PC-3 (cell line): ENCODE measurements at places on chromosomes 3 and 15. TPM values are rescaled to one million over a fixed set of nuclear protein-coding genes. Genes with fewer than 3 reads are reported as not detected.

DNA sequence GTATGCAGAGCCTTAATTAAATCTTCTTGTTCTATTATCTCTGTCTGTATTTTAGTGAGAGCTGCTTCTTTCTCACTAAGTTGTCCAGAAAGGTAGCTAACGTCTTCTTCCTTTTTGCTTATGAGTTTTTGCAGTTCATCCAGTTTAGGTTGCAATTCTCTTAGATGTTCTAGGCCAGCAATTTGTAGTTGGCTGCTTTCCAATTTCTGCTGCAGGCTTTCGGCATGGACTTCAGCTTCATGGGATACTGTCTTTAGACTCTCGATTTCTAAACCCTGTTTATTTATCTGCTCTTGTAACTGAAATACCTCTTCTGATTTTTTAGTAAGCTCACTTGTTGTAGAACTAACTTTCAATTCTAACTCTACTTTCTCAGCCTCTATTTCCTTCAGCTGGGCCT, 35.5 kb upstream of the HCLS1 start:
- no peak for DNase-seq

Gene SCG3
- not detected in 2 replicates for total RNA-seq

Gene SMCO1
- not detected in 2 replicates for total RNA-seq

DNA sequence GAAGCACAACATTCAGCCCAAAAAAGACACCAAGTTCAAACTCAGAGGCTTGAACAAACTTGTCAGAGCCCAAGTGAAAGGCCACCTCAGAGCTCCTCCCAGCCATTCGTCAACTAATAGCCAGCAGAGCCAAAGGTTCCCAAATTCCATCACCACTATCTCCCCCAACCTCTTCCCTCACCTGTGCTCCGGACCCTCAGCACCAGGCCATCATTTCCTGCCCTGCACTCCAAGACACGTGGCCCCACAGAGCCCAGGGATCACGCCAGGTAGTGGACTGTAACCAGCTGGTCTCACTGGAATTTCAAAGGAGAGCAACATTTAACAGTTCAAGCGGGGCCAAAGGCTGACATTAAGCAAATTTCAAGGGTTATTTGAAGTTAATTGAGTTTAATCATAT, 245.2 kb upstream of the IGF1R start:
- no peak for DNase-seq

Gene CCR9
- not detected in 2 replicates for total RNA-seq

DNA sequence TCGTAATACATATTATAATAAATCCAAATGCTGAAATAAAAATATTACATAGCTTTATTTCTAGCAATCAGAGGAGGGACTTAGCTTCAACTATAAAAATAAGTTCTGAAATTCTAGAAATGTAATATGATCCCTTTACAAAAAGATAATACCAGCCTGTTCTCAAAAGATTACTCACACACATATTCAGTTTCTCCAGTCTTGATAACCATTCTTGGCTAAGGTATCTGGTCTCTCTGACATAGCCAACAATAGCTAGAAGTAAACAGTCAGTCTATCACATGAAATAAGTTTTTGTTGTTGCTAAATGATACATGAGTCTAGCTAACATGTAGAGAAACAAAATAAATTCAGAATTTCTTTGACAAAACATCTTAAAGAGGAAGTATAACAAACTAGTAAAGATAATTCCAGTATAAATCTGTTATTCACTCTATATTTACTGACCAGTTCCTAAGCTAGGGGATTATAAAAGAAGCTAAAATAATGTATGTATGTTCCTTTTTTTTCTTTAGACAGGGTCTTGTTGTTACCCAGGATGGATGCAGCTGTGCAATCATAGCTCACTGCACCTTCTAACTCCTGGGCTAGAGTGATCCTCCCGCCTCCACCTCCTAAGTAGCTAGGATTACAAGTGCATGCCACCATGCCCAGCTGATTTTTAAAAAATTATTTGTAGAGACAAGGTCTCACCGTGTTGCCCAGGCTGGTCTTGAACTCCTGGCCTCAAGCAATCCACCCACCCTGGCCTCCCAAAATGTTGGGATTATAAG, 170.6 kb downstream of the TBL1XR1 start:
- no peak for DNase-seq

Gene ZNF502
- not detected in 2 replicates for total RNA-seq

DNA sequence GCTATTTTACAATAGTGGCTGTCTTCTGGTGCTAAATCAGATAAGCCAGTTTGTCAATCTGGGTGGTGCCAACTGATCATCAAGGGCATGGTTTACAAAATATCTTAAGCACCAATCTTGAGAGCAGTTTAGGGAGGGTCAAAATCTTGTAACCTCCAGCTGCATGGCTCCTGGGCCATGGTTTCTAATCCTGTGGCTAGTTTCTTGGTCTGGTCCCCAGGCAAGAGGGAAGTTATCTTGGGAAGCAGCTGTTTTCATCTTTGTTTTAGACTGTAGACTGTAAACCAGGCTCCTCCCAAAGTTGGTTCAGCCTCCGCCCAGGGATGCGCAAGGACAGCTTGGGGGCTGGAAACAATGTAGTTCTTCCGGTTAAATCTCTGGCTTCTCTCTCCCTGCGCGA, 166.8 kb downstream of the IL1RAP start:
- DNase-seq: no peak

Gene TIGIT
- total RNA-seq: not detected in 2 replicates
